ENCODE measurements at places on chromosomes 6 and 20. TPM values are rescaled to one million over a fixed set of nuclear protein-coding genes. Genes with fewer than 3 reads are reported as not detected.

Gene SIRPA
- total RNA-seq: not detected

Gene ESR1
- total RNA-seq: 1.2 TPM

Gene CAPN11
- not detected for total RNA-seq

Gene CRIP3
- total RNA-seq: 0.88 TPM

Gene SGK2
- total RNA-seq: not detected

Gene ASIP
- not detected for total RNA-seq

Gene CDSN
- not detected for total RNA-seq

Data from activated CD4-positive, alpha-beta memory T cell treated with anti-CD3 and anti-CD28 coated beads, Interleukin-2, amount 10 ng/mL, durations not matched to agents 7 days and 5 days (primary cell).